ENCODE measurements at places on chromosomes 3 and 15.

GRCh38 chr3:21100656-21101359 lies 650.2 kb downstream of the ZNF385D start:
- no peak for DNase-seq

- DNase-seq: no peak
Observed at GRCh38 chr3:58482917-58483636, 8.8 kb upstream of the KCTD6 start.

DNA sequence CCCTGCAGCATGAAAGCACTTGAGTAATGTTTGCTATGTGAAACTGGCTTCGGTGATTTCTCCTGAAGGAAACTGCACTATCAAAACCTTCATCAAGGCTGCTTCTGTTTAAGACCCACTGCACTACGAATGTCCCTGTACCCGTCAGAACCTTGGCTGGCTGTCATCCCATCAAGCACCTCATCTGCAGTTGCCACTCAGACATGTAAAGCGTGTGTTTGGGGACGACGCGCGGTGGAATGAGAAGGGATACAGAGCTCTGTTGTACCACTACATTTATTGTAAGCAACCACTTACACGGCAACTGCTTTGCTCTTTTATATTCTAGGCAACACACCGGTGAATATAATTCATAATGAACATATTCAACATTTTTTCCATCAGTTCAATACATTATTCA lies 147.6 kb downstream of the TIGIT start:
- no peak for DNase-seq

GRCh38 chr3:69906351-69906966 lies 93.1 kb upstream of the SAMMSON start:
- DNase-seq: no peak

DNA sequence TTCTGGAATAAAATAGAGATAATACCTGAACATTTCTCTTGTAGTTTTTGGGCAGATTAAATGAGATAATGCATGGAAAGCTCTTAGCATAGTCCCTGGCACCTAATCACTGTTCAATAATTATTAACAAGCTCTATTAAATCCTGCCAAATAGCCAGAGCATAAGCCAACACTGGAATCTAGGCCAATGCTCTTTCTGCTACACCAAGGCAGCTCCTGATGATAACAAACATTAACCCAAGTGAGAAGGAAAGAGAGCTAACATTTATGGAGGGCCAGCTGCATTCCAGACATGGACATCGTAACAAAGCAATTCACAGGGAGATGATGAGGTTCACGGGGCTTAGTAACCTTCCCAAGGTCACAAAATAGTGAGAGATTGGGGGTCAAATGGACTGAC lies 23.3 kb downstream of the LARP6 start:
- no peak for DNase-seq

GRCh38 chr15:35019404-35020327 lies 31.6 kb upstream of the ZNF770 start:
- DNase-seq: no peak

DNA sequence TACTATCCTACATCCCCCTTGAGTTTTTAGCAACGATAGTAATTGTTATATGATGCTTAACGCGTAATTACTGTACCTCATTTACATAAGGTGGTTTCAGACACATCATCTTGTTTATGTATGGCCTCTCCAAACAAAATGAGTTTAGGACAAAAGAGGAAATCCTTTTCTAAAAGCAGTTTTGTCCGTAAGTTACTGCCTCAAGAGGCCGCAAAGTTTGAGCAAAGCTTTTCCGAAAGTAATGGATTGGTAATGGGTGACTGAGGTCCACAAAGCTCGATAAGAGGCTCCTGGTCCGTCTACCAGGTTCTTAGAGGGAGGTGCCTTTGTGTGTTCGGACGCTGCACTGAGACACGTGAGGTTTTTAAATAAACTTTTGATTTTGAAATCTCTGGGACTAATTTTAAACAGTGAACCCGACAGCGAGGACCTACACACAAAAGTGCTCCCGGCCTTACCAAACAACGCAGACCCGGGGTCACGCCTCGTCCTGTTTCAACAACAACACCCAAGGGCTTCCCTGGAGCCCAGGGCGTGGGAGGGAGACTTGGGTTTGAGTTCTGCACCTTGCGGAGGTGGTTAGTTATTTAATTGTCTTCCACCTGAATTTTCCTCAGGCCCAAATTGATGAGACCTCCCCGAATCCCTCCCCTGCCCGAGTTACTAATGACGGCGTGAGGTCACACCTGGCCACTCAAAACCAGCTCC lies 456 bp upstream of the C15orf61 start:
- no peak for DNase-seq

- DNase-seq: no peak
Observed at GRCh38 chr3:183884097-183884426, 618 bp downstream of the PARL start.

DNA sequence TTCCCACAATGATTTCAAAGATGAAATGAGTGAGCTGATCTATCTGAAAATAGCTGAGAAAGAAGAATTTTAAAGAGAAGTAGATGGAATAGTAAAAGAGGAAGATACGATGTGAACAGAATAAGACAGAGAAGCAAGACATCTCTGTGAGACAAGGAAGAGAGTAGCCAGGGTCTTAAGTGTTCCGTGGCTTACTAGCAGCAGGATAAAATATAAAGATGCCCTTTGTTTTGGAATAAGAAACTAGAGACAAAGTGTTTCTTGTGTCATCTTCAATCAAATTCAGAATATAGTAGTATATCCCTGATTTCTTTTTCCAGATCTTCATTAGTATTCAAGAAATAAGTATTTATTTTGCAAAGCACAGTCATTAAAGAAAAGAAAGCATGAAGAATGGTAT lies 281.0 kb upstream of the NECTIN3 start:
- DNase-seq: no peak

GRCh38 chr15:85430406-85431204 lies 50.2 kb downstream of the AKAP13 start:
- peak; percentile 17 for DNase-seq
